Muscle of leg (tissue), 16 donors: ENCODE measurements at places on chromosomes 16 and 17. TPM values are rescaled to one million over a fixed set of nuclear protein-coding genes. Genes with fewer than 3 reads are reported as not detected.

KRTAP9-1 gene
- not detected for polyA plus RNA-seq

DNA sequence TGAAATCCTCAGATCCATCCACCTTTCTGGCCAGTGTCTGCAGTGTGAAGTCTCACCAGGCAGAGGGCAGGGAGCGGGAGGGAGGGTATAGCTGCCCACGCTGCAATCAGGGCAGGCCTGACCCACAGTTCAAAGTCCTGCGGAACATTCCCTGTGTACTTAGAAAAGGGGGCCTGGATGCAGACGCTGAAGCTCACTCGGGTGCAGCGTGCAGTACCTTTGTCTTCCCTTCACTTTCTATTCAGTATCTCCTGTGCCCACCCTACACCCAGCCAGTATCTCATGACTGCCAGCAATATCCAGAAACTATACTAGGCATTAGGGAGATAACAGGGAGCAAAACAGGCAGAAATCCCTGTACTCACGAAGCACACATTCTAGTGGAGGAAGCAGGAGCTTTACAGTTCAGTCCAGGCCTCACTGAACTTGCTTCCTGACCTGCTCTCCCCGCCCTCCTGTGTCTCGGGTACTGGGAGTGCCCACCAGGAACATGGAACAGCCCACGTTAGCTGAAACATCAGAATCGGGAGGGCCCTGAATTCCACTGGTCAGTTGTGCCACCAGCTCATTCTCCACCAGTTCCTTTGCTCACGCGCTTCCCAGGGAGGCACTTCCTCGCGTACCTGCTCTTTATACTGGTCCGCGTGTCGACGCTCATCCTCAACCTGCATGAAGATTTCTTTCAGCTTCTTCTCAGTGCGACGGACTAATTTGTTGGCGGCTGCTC lies 42.2 kb downstream of the NDEL1 start:
- no peak for DNase-seq

- no peak for DNase-seq
Observed at GRCh38 chr17:57653279-57653678, 91.8 kb downstream of the CCDC182 start.

DNA sequence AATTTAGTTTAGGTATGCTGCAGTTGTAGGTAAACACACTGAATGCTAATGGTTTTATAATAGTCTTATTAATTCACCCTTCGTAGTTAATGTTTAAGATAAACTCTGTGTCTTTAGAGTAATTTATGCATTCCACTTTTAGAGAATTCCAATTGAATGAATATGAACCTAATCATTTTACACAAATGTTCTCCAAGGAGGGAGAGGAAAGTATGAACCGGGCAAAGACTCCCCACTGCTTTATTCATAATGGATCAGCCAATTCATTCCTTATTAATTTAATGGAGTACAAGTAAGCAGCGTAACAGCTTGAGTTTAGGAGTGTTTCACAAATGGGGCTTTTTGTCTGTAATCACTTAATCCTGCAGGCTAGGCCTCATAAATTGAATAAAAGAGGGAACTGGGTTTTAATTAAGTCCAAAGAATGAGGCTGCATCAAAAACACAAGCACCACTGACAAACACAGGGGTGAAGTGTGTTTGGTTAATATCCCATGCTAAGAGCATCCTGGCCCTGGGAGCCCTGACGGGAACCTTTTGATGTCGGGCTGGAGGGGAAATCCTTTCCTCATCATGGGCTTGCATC lies 375.7 kb upstream of the DYNLRB2 start:
- DNase-seq = no peak

DNA sequence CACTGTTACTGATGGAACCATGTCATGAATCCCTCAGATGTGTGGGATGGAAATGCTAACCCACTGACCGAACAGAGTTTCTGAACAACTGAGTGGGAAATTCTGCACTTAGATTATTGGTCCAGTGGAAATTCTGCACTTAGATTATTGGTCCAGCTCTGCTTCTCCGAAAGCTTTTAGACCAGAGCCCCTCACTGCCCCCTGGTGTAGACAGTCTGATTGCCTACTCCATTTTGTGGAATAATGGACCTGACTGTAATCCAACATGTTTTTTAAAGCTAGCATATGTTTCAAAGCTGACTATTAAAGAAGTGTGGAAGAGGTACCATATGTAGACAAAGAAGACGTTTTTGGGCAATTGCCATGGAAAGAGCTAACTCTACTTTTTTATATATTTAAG lies 50.3 kb upstream of the TBX2 start:
- DNase-seq = no peak
